NCI-H1092 (cell line): ENCODE measurements at places on chromosomes 11 and 22.
A peak's percentile ranks its signal among the peaks of the same experiment; 100 is the strongest.

- no peak for DNase-seq
Observed at GRCh38 chr22:25941365-25941960, 199.5 kb downstream of the MYO18B start.

DNA sequence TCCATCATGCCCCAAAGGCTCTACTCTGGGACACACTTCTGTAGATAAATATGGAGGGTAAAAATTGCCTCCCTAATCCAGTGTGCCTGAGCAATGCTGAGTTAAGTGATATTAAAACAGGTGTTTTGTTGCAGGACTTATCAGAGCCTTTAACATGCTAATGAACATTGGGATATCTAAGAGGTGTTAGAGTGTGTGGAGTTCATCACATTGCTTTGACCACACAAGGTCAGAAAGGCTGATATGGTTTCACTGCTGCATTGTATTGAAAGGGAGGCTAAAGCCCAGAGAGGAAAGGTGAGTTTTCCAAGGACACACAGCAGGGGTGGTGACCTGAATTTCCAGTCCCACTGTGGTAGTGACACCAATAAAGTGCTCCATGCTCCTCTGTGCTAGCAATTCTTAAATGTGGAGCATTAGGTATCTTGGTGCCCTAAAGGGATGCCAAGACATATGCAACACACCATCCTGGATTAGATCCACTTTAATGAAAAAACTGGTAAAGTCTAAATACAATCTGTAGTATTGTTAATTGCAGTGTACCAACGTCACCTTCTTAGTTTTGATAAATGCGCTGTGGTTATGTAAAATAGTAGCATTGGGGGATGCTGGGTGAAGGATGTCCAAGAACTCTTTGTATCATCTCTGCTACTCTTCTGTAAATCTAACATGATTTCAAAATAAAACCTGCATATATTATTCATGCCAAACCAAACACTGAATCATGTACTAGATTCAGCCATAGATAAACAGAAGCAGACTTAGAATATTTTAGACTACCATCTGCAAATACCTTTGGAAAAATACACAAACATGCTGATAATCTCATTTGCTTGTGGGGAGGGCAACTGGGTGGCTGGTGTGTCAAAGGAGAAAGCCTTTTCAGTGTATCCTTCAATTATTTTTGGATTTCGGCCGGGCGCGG is 45.8 kb downstream of the MIAT start:
- DNase-seq, result no peak

GRCh38 chr11:88231894-88232482 is 56.7 kb upstream of the RAB38 start:
- DNase-seq, result peak; percentile 24

GRCh38 chr11:45413156-45413858 is 127.2 kb upstream of the SYT13 start:
- no peak for DNase-seq

GRCh38 chr11:85180528-85180927 is 446.6 kb downstream of the DLG2 start:
- no peak for DNase-seq

DNA sequence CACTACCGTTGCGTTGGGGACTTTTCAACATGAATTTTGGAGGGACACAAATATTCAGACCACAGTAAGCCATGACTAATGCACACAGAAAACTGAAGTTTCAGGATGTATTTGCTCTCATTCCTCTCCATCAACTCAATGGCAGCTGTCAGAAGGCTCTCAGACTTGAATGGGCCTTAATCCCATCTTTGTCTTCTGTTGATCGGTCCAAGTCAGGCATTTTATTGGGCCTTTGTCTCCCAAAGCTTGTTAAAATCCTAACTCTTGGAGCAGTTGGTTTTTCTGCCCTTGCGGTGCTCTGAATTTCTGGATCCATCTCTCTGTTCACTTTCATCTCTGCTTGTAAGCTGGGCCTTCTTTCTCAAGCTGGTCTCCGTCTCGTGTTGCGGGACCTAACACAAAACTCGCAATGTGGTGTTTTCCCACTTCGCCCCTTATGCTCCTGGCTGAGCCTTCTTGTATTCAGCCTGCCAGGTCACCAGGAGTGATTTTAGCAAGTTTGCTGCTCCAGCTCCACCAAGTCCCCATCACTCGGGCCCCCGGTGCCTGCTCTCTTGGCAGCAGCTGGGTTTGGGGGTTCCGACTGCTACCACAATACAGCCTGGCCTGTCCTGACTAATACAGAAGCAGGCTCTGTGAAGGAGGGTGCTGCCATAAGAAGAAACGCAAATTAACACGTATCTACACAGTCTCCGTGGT is 27.0 kb downstream of the TSPAN32 start:
- no peak for DNase-seq

DNA sequence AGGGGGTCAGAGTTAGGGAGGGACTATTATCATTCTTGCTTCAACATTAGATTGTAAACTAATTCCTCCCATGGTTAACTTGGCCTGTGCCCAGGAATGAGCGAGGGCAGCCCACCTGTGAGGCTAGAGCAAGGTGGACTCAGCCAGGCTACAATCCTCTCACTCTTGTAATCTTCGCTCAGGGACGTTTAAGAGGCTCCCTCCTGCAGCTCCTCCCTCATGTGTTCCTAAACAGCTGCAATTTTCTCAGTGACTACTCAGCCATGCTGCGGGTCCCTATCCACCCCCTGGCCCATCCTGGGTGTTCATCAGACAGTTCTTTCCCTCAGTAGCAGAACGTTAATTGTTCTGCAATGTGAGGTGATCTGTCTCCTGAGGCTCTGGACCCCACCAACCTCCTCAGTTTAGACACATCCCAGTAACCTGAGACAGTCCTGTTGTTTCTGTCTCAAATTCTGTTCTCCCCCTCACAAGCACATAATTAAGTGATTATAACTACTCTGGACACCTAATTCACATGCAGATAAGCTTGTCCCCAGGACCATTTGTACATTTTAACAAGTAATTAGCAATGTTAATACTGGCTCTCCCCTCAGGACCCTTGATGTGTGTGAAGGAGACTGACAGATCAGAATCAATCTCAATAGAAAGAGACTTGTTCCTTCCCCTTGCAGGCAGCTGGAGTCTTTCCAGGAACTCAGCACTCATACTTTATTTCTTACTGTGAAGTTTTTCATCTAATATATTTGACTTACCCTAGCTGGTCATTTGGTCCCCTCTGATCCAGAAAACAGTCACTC is 337.2 kb upstream of the B3GAT1 start:
- no peak for DNase-seq

- DNase-seq, result no peak
Observed at GRCh38 chr11:134333946-134334345, 2.2 kb downstream of the GLB1L2 start.

DNA sequence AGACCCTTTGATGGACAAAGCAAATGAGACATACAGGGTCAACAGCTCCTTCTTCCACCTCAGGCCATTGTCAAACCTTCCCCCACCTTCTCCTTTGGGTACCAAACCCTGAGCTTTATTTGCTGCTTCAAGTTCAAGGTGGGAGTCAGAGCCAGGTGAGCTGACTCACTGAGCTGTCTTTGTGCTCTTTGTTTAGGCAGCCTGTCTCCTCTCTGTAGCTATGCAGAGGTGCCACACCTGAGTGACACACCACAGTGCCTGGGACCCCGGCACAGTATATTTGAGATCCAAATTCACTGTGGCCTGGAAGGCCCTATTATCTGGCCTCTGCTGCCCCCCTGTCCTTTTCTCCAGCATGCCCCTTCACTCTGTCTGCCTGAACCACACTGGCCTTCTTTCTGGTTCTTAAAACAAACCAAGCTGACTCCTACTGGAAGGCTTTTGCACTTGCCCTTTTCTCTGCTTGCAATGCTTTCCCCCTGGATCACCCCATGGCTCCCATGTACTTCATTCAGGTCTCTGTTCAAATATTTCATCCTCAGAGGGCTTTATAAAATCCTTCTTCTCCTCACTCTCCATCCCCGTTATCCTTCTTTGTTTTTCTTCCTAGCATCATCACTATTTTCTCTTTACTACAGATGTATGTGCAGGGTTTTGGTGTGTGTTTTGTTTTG is 16.1 kb downstream of the LMO2 start:
- no peak for DNase-seq

- no peak for DNase-seq
Observed at GRCh38 chr11:83403691-83404389, 117.7 kb upstream of the CCDC90B start.

- no peak for DNase-seq
Observed at GRCh38 chr11:121113611-121114010, 12.6 kb downstream of the TECTA start.

DNA sequence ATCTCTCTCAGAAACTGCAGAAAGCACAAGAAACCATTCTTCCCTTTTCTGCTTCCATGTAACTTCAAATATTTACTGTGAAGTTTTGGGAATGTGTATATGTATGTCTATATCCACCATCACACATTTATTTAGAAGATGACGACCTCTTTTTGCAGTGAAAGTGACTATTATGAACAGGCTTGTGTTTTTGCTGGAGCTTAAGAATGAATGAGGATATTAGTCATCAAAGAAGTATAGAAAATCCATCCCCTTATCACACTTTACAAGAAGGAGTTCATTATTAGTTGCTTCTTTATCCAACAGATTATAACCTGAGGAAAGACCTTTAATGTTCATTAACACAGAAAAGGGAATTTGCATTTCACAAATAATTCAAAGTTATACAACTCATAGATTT is 21.1 kb upstream of the SLC5A12 start:
- DNase-seq, result no peak

DNA sequence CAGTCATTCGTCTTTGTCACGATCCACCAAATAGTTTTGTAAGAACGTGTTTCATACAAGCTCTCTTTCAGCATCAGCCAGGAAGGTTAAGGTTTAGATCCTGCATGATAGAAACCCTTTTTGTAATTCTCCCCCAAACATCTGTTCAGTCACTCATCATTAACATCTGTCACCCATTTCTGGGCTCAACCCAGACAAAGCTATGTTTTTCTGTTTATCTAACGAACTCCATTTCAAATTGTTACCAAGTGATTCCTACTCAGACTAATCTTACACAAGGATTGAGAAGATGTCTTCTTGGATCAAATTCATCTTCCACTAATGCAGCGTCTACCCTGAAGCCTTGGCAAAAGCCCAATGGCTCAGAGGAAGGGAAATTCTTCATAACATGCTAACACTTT is 58.8 kb downstream of the FZD4 start:
- DNase-seq, result no peak

DNA sequence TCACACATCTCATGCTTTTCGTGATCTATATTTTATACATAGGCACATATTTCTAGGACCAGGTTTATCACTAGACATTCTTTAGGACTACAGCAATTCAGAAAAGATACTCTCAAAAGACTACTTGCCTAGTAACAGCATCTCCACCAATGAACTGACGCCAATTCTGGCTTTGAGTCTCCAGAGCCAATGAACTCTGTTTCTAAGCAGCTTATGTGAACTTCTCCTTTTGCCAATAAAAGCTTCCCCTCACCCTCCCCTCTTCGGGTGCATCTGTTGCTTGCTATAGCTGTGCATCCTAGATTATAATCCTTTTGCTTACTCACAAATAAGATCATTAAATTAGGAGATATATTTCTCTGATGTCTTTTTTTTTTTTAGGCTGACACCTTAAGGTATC is 11.4 kb upstream of the ANKK1 start:
- no peak for DNase-seq

DNA sequence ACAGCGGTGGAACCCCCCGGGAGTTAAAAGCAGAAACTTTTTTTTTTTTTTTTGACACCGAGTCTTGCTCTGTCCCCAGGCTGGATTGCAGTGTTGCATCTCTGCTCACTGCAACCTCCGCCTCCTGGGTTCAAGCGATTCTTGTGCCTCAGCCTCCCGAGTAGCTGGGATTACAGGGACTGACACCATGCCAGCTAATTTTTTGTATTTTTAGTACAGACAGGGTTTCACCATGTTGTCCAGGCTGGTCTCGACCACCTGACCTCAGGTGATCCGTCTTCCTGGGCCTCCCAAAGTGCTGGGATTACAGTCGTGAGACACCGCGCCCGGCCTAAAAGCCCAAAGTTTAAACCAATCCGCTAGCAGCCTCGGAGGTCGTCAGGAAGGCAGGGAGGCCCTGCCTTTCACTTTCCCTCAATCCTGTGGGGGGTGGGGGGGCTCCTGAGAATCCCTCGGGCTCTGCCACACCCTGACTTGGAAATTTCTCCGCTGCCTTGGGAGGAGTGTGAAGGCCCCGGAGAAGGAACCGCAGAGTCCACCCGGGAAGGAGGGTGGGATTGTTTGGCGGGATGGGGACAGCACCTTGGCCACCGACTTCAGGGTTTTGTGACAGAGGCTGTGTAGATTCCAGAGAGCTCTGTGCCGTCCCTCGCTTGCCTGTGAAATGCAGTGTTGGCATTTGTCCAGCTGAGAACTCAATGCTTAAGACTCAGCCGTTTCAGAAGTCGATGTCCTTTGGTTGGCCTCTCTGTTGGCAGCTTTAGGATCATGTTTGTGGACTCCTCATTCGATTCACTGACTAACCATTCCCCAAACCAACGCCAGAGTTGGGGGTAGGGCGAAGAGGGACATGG is 1.0 kb downstream of the ARHGAP8 start:
- DNase-seq, result no peak

DNA sequence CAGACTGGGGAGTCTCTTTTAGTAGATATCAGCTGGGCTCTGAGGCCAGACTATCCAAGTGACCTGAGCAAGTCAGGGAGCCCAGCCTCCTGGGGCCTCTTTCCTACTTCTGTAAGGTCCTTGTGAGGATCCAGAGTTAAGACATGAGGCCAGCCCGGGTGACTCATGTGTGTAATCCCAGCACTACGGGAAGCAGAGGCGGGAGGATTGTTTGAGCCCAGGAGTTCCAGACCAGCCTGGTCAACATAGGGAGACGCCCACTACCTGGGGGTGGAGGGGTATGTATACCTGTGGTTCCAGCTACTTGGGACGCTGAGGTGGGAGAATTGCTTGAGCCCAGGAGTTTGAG is 36.9 kb upstream of the POLA2 start:
- DNase-seq, result no peak

DNA sequence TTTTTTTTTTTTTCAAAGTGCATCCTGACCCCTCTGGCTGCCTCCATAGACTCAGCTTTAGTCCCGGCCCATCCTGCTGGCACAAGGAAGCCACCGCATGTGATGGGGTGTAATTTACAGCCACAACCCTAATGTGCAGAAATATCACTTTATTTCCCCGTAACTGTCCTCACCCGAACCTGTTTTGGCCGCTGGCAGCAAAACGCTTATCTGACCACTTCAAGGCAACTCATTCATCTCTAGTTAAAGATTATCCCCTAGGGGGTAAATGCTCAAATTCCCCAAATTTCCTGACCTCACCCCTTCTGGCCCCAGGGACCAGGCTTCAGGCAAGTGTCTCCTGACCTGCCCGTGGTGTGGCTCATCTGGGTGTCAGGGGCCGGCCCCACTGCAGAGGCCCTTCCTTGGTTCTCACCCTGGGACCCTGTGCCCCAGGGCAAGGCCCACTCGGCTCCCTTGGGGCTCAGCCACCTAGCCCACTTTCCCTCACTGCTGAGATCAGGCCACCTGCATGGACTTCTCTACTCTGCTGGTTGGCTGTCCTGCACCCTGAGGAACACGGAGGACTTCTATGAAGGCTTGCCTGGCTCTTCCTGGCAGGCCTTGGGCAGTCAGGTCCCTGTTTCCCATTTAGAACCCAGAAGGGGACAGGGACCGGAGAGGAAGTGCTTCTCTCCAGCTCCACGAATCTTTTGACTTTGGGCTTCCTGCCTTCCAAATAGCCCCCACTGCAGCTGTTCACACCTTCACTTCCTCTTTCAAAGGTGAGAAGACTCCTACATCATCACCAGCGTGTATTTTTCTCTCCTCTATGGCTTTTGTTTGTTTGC is 53.3 kb downstream of the WNT11 start:
- no peak for DNase-seq

GRCh38 chr11:34916843-34917770 is 689 bp downstream of the PDHX start:
- DNase-seq, result no peak

GRCh38 chr11:106305458-106305857 is 228.0 kb downstream of the AASDHPPT start:
- DNase-seq, result no peak

GRCh38 chr11:134636071-134636470 is 224.0 kb upstream of the B3GAT1 start:
- no peak for DNase-seq
